ENCODE measurements at places on chromosomes 2 and 18. TPM values are rescaled to one million over a fixed set of nuclear protein-coding genes. Genes with fewer than 3 reads are reported as not detected.

The TCF23 gene
- total RNA-seq: 0.21 TPM

GRCh38 chr2:31515586-31515985 is 65.2 kb downstream of the SRD5A2 start:
- DNase-seq: no peak

DNA sequence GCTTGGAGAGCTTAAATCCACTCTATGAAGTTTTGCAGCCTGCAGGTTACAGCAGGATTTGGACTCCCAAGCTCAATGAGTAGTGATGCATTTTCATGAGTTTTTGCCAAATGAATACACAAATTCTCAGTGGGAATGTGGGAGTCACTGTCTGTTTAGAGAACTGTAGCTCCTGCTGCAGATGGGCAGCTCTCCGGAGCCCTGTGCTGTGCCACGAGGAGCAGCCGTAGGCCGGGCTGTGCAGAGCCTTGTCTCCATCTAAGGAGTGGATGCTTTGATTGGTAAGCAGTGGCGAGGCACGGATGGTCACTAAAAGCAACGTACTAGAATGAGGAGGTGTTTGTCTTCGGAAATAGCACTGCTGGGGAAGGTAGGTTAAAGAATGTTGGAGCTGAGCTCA is 96.0 kb upstream of the NFATC1 start:
- no peak for DNase-seq

- no peak for DNase-seq
Observed at GRCh38 chr2:168149986-168150385, 97.4 kb downstream of the STK39 start.

Data from heart right ventricle (tissue), 16 donors.